GF-D8 (cell line): ENCODE measurements at places on chromosomes 13 and 19.

- no peak for DNase-seq
These were observed 270.9 kb downstream of the LMO7 start for GRCh38 chr13:75907044-75907443.

GRCh38 chr13:112174476-112175110, 107.6 kb downstream of the SOX1 start:
- DNase-seq = peak; percentile 78

GRCh38 chr19:55305983-55306562, 19.1 kb downstream of the TMEM150B start:
- no peak for DNase-seq

DNA sequence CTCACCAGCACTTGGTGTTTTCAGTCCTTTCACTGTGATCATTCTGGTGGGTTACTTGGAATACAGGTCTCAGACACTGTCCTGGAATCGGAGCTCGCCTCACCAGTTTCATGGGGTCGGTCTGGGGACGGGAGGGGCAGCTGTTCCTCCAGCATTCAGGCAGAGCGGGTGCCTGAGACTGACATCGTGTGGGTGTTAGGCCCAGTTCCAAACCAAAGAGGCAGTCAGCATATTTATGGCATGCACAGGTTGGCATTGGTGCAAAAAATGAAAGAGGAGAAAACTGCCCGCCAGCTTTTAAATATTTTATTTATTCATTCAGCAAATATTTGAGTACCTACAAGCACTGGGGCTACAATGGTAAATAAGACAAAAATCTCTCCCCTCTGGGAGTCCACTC, 20.1 kb downstream of the PLEKHF1 start:
- DNase-seq = no peak

DNA sequence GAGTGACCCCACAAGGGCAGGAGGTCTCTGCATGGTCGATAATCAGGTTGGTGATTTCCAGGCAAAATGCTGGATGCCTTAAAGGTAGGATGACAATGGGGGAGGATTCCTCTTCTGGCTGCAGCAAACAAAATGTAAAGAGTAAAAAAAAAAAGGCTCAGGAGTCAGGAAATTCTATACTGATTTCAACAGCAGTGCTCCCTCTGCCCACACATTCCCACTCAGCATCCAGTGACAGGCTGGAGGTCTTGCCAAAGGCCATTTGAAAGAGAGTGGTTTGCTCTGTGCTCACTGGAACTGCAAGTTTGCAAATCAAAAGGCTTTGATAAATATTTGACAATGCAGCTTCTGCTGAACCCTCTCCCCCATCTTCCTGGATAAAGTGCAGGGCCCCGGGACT, 135.4 kb downstream of the TNFRSF19 start:
- no peak for DNase-seq

DNA sequence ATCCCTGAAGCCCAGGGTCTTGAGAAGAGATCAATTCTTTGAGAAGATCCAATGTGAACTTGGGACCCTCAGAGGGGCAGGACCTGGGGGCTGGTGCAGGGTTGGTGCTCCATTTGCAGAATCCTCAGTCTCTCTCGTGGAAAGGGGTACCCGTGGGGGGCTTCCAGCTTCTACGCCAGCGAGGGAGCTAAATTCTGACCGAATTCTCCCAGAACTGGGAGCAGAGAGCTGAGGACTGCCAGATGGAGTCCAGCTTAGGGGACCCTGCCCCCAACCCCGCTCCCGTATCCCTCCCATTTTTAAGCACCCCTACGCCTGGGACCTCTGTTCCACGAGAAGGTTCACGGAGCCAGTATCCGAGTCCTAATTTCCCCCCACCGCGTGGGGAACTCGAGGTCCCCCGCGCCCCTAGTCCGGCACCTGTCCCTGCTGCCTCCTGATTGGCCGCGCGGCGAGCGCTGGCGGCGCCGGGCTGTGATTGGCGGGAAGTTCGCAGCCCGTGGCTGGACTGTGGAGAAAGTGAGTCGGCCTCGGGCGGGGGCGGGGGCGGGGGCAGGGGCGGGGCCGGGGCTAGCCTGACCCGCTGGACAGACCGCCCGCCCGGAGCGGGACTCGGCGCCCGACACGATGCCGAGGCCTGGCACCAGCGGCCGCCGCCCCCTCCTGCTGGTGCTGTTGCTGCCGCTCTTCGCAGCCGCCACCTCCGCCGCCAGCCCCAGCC, 4.4 kb upstream of the LTBP4 start:
- DNase-seq = no peak

DNA sequence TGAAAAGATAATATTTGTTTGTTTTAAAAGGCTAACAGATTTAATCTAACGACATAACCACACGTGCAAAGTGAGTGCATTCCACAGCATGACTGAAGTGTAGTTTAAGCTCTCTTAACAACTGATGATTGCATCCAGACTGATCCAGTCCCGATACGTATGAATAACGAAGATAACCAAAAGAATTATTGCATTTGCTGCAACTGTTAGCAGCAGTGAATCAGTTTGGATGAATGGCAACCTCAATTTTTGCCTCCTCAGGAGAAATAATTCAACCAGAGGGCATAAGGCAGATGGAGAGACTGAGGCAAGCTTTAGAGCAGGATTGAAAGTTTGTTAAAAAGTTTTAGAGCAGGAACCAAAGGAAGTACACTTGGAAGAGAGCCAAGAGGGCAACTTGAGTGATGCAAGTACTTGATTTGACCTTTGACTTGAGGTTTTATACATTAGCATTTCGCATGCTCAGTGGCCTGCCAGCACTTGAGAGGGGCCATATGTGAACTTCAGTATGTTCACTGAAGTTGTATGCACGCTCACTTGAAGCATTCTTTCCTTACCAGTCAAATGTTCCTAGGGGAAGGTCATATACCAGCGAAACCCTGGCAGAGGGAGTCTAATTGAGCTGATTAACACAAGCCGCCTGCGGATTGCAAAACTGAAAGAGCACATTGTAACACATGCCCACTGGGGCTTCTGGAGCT, 835.0 kb upstream of the PCDH20 start:
- no peak for DNase-seq

DNA sequence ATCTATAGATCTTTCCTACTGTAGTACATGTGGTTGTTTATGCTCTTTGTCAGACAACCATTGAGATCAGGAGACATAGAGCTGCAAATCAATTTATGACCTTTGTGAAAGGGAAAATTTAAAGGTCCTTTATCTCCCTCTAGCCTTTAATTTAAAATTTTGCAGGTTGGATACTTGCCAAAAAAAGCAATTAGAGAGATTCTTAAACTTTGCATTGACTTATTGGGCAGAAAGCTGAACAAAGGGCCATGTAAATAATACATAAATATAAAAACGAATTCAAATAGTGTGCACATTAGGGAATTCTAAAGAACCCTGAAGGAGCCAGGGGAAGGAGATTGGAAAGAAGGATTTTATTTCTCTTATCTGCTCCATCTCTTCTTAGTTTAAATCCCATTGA, 22.0 kb upstream of the RB1 start:
- no peak for DNase-seq

- no peak for DNase-seq
These were observed at the start of gene PHLDB3 for GRCh38 chr19:43504426-43505185. Gene PHLDB3, minus strand, starts transcription at chr19:43504746. Its CDS starts 628 bp downstream, at chr19:43504118.

GRCh38 chr13:28704919-28705318, 13.9 kb downstream of the SLC46A3 start:
- DNase-seq = no peak

GRCh38 chr13:84481958-84482357, 599.7 kb upstream of the SLITRK1 start:
- DNase-seq = no peak

- DNase-seq = no peak
These were observed 36.0 kb upstream of the NEK3 start for GRCh38 chr13:52195401-52195837.

GRCh38 chr13:56187331-56187730, 953.4 kb upstream of the PRR20A start:
- no peak for DNase-seq

- DNase-seq = peak; percentile 23
These were observed 33.3 kb upstream of the MICU2 start for GRCh38 chr13:21637296-21637695.

DNA sequence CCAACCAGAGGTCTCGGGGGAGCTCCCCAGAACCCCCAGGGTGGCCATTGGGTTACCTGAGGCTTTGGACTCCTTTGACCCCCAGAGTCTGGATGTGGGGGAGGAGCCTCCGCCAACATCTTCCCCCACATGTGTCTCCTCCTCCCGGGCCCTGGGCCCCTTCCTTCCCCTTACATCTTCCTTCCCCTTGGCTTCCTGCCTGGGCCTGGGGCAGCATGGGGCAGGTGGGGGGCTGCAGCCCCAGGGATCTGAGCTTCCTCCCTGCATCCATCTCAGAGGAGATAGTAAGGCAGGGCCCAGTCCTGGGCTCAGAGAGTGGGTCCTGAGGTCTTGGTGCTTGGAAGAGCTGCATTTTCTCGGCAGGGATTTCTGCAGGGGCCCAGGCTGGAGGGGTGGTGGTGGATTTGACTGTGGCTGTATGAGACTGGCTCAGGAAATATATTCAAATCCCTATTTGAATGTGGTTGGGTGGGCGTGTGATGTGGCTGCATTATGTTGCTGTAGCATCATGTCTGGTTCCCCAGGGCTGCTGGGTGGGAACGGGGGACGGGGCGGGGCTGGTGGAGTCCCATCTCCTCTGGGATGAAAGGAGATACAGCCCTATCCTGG, 919 bp downstream of the VAV1 start:
- peak; percentile 76 for DNase-seq

GRCh38 chr19:1929021-1929742, 11.8 kb upstream of the CSNK1G2 start:
- peak; percentile 10 for DNase-seq

- no peak for DNase-seq
These were observed 505.5 kb upstream of the PCDH9 start for GRCh38 chr13:67735651-67736050.

DNA sequence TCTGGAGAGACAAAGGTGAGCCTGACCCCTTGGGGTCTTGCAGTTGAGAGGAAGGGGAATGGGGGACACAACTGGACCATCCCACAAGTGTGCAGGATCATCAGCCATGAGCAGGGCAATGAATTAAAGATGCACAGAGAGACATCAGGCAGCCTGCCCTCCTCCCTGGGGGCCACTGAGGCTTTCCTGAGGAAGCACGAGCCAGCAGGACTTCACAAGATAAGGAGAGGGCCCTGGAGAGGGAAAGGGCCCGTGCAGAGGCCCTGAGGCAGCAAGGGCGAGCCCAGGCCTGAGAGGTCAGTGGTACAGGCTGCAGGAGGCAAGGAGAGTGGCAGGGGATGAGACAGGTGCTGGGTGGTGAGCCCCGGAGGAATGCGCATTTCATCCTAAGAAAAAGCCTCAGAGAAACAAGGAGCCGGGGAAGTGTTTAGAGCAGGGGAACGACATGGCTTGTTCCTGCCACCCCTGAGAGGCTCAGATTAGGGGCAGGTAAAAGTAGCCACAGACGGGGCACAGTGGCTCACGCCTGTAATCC, 9.0 kb upstream of the PRKD2 start:
- DNase-seq = no peak

DNA sequence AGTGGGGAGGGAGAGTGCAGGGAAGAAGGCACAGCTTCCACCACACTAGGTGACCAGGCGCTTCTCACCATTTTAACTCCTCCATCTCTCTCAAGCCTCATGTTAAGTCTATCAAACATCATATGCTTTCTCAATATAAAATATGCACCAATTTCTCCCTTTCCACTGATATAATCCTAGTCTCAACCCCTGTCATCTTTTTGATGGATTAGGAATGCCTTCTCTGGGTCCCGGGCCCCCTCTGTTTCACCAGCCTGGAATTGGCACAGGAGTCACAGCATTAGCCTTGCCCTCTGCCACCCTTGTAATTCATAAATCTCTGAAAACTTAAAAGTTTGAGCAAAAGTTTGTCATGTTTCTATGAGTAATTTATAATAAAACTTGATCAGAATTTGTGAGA, at the start of gene ZSCAN4:
TSS of gene ZSCAN4 (plus strand) at position 301 of the 400 bp plus-strand sequence. CDS start 7,211 bp downstream, outside the sequence.
- no peak for DNase-seq

GRCh38 chr19:42095142-42095813, 19.3 kb downstream of the ZNF574 start:
- DNase-seq = no peak

- no peak for DNase-seq
These were observed 22.2 kb downstream of the CCDC169 start for GRCh38 chr13:36275190-36276002.

DNA sequence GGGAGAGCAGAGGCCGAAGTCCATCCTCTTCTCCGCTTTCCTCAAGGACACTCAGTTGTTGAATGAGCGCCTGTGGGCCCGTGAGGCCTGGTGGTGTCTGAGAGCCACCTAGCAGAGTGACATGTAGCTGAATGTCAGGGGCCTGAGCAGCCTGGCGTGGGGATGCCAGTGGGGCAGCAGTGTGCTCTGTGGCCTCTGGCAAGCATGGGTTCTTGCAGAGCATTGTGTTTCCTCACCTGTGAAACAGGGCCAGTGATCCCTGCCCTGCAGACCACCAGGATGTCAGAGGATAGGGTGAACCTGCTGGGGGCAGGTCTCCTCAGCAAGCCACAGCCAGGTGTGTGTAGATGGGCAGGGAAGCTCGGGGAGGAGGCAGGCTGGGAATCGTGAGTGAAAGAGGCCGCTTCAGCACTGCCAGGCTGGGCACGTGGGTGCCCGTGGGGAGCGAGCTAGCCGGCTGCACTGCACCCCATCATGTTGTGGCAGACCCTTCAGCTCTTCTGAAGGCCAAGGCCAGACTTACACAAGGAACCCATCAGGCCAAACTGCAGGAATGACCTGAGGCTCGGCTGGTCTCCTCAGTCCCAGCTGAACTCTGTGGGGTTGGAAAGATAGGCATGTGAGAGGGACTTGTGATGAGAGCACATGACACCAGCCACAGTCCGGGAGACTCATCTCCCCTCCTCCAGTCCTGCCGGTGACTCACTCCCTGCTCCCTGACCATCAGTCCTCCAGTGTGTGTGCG, 5.0 kb downstream of the PPP1R37 start:
- DNase-seq = no peak

DNA sequence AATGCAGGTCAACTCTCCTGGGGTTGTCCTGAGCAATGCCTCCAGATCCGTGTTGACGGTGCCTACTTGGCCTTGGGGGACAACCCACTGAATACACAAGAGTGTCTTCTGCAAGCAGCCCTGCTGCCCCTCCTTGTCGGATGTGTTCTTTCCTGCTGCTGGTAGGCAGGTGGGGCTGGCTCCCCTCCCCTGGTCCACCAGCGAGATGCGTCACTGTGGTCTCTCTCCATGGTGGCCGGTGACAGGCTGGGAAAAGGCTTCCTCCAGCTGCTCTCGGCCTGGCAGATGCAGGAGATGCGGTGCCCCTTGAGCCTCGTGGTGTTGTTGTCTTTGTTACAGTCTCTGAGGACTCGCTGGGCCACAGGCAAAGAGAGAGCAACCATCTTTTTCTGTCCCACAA, 84.9 kb downstream of the RGCC start:
- DNase-seq = no peak
